GM23248 (cell line): ENCODE measurements at places on chromosomes 2 and 18. TPM values are rescaled to one million over a fixed set of nuclear protein-coding genes. Genes with fewer than 3 reads are reported as not detected.

DNA sequence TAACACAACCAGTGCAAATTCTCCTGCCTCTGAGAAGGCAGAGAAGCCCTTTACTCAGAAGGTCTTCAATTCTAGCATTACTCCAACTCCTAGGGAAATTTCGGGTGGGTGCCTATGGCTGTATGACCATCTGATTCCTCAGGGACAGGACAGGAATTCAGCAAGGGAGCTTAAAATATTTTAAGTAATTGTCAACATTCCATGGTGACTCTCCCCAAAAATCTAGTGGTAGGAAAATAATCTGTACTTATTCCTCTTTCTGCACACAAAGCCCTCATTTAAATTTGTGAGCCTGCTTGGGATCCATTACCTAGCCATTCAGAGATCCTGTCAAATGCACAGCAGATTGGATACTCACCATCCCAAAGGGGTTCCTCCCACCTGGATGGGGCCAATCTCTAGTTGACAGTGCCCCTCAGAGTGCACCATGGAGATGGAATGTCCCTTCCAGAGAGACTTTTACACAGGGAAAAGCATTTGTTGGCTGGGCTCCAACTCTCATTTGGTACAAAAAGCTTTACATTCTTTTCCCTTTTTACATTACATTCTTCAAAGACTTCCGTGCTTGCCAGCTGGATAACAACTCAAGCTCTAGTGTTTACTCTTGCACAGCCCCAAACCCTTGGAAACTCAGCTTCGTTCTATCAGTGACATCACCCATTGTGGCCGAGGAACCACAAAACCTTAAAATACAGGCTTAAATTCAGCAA, 3.1 kb upstream of the TMEM150A start:
- no peaks in the 10 kb centered on the region; the same call in 1 of the 2 replicates for H3K36me3 ChIP-seq
- peak overlapping the region; percentile 5 for H3K4me3 ChIP-seq
- H3K27ac ChIP-seq, result peak overlapping the region; percentile 63
- DNase-seq, result peak; percentile 72
- peaks cover 32% of the 10 kb centered on the region for H3K4me1 ChIP-seq

DNA sequence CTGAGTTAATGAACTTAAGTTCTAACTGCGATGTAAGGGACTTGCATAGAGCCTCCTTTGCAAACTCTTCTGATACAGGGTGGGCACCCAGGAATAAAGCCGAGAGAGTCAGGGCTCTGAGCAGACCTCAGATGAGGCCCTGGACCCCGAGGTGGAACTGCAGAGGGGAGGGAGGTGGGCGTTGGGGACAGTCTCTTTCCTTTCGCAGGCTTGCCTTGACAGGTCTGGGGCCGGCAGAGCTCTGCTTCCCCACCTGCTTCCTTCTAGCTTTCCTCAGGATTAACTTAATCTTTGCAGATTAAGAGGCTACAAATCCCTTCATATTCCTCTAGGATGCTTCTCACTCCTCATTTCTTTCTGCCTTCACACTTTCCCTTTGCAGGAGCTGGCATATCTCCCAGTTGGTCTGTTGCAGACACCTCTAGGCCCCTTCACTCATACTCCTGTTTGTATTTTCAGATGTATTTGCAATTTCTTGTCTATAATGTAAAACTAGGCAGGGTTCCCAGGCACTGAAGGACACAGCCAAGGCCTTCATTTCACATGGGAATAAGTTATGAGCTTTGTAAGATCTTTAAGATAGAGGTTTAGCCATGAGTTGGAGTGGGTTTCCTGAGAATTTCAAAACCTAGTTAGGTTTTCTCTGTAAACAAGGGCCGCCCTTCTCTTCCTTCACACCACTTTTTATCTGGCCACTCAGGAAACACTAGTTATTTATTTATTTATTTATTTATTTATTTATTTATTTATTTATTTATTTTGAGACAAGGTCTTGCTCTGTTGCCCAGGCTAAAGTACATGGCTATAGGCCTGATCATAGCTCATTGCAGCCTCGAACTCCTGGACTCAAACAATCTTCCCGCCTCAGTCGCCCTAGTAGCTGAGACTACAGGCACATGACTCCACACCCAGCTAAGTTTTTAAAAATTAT, 70.9 kb downstream of the MTCL1 start:
- peaks cover 18% of the 10 kb centered on the region; the same call in 1 of the 2 replicates for H3K36me3 ChIP-seq
- H3K27ac ChIP-seq, result no peak overlapping the region
- no peaks in the 10 kb centered on the region for H3K27me3 ChIP-seq
- no peak for DNase-seq

GRCh38 chr2:136116813-136117390, 1.0 kb downstream of the CXCR4 start:
- no peak for DNase-seq
- no peak overlapping the region for H3K27ac ChIP-seq
- no peaks in the 10 kb centered on the region for H3K36me3 ChIP-seq
- H3K4me3 ChIP-seq, result no peak overlapping the region; the same call in 1 of the 2 replicates
- no peaks in the 10 kb centered on the region for H3K4me1 ChIP-seq

DNA sequence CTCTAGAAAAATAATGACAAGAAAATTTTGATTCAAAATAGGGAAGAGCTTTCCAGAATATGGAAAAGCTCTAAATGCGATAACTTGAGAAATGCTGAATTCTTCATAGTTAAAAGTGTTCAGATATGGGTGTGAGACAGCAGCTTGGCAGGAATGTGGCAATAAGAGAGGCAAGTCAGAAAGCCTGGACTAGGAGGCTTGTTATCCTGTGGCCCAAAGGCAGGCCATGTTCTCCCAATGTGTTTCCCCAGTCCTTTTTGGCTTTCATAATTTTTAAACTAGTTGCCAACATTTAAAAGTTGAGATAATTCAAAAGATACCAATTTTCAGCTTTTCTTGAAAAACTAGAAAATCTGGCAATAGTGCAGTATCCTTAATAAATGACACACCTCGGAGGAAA, 366.3 kb upstream of the FANCL start:
- no peaks in the 10 kb centered on the region for H3K27me3 ChIP-seq
- peak; percentile 27 for DNase-seq
- H3K27ac ChIP-seq, result no peak overlapping the region
- peaks cover 40% of the 10 kb centered on the region for H3K4me1 ChIP-seq
- H3K4me3 ChIP-seq, result no peak overlapping the region

Gene MAB21L4
- total RNA-seq, result not detected in 2 replicates

GRCh38 chr2:220478305-220479058, 851.1 kb downstream of the SLC4A3 start:
- no peaks in the 10 kb centered on the region for H3K27me3 ChIP-seq
- no peaks in the 10 kb centered on the region for H3K36me3 ChIP-seq
- H3K4me3 ChIP-seq, result no peak overlapping the region
- no peak for DNase-seq

Gene R3HDM1
- 7.6 and 9.2 TPM in 2 replicates for total RNA-seq

GRCh38 chr2:16195681-16196070, 255.3 kb downstream of the MYCN start:
- H3K4me1 ChIP-seq, result no peaks in the 10 kb centered on the region
- H3K36me3 ChIP-seq, result no peaks in the 10 kb centered on the region
- no peak overlapping the region for H3K27ac ChIP-seq
- DNase-seq, result no peak
- H3K4me3 ChIP-seq, result no peak overlapping the region
- no peaks in the 10 kb centered on the region for H3K27me3 ChIP-seq
